ENCODE measurements at places on chromosomes 4 and X.

- no peak for DNase-seq
Observed at GRCh38 chr4:121788896-121789295, 12.2 kb upstream of the EXOSC9 start.

GRCh38 chr4:188023682-188024081, 28.1 kb downstream of the ZFP42 start:
- no peak for DNase-seq

- no peak for DNase-seq
Observed at GRCh38 chrX:69231903-69232302, 66.7 kb upstream of the PJA1 start.

GRCh38 chrX:13482746-13483541, 86.5 kb upstream of the EGFL6 start:
- no peak for DNase-seq

GRCh38 chrX:126339928-126340327, 173.8 kb upstream of the DCAF12L2 start:
- no peak for DNase-seq

DNA sequence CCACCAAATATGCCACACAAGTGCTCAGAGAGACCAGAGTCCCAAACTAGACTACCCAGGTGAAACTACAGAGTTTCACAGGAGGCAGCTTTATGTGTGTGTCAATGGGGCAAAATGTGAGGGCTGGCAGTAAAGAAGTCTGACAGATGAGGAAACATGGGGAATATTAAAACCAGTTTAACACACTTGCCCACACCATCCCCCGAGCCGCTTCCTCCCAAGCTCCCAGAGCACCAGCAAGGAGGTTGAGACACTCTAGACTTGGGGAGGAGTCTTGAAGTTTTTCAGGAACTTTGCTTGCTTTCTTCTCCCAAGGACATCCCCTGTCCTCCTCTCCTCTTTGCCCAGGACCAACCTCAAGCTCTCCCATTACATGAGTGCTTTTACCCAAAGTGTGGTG, 94.7 kb upstream of the SPRY1 start:
- DNase-seq = no peak

GRCh38 chrX:153669174-153669890, 4.3 kb downstream of the PNCK start:
- no peak for DNase-seq

- no peak for DNase-seq
Observed at GRCh38 chr4:85979276-85979675, 380.6 kb downstream of the MAPK10 start.

DNA sequence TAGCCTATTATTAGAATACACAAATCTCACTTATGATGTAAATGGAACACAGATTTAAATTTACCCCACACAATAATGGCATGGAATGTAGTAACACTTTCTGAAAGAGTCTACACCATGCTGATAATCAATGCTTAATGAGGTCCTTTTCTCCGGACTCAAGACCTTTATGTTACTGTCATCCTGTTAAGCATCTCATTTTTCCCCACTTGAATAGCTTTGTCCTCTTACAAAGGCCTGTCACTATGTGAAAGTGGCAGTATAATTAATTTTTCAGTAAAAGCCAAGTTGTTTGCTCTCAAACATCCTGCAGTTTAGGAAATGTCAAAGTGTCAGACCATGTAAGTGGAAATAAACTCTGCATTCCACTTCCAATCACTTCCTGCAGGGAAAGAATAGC, 96.4 kb downstream of the GPC3 start:
- no peak for DNase-seq

GRCh38 chr4:162610116-162610515, 446.3 kb upstream of the FSTL5 start:
- no peak for DNase-seq

- no peak for DNase-seq
Observed at GRCh38 chr4:1502976-1503375, 96.7 kb upstream of the NKX1-1 start.

- no peak for DNase-seq
Observed at GRCh38 chr4:16386711-16387320, 160.5 kb upstream of the TAPT1 start.

DNA sequence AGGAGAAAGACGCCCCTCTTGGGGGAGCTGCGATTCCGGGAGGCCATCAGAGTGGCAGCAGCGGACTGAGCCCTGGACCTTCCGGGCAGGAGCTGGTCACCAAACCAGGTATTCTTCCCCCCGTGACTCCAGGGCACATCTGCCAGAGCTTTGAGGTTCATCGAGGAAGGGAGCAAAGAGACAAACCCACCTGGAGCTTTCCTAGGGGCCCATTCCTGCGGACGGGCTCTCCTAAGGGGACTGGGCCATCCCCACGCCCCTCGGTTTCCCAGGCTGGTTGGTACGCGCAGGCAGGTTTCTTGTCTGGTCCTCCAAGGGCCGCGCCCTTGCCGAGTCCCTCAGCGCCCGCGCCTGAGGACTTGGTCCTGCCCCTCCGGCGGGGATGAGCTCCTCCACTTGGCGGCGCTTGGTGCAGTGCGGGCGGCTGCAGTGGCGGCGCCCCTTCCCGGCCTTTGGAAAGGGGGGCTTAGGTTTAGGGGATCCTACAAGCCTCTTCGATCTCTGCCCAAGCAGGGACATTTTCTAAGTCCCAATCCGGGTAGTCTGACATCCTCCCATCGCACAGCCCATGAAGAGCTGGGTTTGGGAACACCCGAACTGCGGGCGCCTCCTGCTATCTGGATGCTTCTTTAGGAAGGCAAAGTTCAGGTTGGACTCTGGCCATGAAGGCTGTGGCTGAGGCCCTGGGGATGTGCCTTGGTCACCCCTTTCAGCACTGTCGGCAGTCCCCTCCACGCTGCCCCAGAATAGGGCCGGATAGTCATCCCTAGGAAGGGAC, 538 bp downstream of the STBD1 start:
- DNase-seq = peak; percentile 5

DNA sequence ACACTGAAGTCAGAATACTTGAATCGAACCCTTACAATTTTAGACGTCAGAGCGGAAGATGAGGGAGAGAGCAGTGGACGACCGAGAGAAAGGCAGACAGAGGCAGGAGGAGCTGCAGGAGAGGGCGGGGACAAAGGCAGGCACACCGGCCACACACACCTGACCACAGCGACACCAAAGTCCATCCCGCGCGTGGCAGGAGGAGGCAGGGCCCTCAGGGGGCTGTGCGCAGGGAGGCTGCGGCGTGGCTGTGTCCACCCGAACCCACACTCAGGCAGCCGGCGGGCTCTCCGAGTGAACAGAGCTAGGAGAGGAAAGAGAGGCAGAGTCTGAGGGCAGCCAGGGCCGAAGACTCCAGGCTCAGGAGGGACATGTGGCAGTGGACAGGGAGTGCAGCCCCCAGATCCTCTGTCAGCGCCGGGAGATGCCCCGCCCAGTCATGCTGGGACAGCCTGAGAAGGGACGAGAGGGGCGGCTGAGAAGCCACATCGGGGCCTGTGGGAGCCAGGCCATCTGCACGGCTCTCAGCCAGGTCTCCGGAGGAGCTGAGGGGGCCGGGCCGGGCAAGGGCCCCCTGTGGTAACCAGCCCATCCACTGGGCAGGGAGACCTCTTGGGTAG, 20.1 kb downstream of the GAK start:
- DNase-seq = no peak

- no peak for DNase-seq
Observed at GRCh38 chrX:41720125-41720779, 3.7 kb upstream of the GPR82 start.

DNA sequence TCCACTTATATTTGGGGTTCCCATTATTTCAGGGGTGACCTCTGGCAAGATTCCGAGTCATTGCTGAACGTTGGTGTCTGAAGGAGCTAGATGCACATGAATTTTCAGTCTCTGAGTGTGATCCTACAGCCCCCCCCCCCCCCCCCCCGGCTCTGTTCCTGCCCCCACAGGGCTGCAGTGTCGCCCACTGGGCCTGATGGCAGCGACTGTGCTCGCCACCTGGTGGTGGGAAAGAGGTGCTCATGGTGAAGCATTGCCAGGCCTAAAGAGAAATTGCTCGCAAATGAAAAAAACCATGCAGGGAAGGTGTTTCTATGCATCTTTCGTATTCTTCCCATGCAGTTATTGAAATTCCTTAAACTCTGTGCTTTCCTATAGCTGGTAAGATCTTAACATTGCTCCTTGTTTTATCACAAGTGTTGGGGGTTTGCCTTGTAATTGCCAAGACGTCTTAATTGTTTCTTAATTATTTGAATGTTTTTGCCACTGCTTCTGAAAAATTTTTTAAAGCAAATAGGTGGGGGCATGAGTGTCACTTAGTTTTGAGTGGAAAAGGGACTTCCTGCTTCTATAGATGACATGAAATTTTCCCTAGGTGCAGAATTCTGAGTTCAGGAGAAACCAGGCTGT, 63.2 kb downstream of the CLDN22 start:
- DNase-seq = no peak

DNA sequence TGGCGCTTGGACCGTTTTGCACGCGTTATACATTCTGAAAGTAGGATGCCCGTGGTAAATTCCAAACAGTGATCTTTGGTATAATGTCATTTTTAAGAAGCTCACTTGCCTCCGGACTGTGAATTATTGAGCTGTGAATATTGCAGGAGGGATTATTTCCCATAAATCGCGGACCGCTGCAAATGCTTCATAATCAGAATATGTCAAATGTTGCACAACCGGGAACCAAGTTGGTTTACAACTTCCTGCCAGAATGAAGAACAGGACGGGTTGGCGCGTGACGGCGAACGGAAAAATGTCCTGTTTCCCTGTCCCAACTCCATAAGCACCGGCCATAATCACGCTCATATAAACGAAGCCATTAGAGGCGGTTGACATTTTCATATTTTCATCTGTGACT, 67.6 kb downstream of the SHOX start:
- DNase-seq = no peak

- DNase-seq = no peak
Observed at GRCh38 chrX:6777238-6778002, 242.5 kb upstream of the VCX3A start.

DNA sequence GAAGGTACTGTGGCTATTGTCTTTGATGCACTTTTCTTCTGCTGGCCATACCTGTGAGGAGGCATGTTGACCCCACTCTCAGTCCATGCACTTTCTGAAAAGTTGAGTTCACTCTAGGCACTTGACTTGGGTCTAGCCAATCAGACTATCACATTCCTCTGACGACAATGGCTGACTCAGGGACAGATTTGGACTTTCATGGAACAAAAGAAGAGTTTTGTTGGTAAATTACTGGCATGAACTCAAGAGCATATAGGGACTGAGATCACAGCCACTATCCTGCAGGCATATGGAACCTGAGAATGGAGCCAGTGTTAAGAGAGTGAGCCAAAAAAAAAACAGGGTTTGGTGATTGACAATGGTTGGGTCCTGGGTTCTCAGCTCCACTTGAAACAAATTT, 24.6 kb upstream of the CXCL6 start:
- DNase-seq = no peak

DNA sequence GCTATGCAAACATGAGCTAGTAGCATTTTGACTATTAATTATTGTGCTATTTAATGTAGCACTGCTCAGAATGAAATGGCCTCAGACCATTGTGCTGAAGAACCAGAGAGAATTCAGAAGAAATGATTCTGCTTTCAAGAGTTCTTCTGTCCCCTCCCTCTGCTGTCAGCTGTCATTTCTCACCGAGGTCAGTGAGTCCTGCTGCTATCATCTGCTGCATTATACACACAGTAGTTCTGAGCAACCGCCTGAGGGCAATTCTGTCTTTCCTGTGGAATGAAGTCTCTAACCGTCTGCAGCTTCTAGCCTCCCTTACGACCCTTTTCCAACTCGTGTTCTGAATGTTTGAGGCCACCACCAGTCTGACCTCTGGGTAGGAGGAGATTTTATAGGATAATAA, 249.4 kb downstream of the HNRNPD start:
- DNase-seq = no peak

DNA sequence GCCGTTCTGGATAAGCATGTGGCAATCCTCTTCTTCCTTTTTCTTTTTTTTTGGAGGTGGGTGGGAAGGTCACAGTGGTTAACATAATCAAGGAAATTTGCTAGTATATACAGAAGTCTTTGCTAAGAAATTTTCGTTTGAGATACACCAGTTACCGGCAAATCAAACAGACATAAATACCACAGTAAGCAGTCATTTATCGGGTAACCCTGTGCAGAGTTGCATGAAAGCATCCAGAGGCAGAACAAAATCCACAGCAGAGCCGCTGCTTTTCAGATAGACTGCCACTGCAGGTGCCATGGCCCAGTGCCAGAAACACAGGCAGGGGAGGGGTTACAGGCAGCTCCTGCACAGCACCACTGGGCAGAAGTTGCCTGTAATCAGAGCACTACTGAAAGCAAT, 179.1 kb upstream of the MAB21L2 start:
- DNase-seq = peak; percentile 61

GRCh38 chr4:135268369-135268768, 1066.8 kb upstream of the PABPC4L start:
- no peak for DNase-seq

GRCh38 chr4:75432683-75433082, 81.5 kb downstream of the RCHY1 start:
- no peak for DNase-seq

- peak; percentile 5 for DNase-seq
Observed at GRCh38 chr4:48315728-48316630, 25.4 kb upstream of the SLAIN2 start.

GRCh38 chr4:85681921-85682320, 207.0 kb downstream of the ARHGAP24 start:
- DNase-seq = no peak

GRCh38 chrX:45849261-45849862, 648.7 kb upstream of the DIPK2B start:
- peak; percentile 26 for DNase-seq
